ENCODE measurements at places on chromosomes 6 and 20.

GRCh38 chr20:48983423-48984400, 62.2 kb downstream of the ARFGEF2 start:
- DNase-seq = peak; percentile 87

- DNase-seq = peak; percentile 31
Observed at GRCh38 chr6:108874470-108875160, 26.4 kb downstream of the ARMC2 start.

- no peak for DNase-seq
Observed at GRCh38 chr6:166516251-166516884, 70.1 kb downstream of the RAMACL start.

DNA sequence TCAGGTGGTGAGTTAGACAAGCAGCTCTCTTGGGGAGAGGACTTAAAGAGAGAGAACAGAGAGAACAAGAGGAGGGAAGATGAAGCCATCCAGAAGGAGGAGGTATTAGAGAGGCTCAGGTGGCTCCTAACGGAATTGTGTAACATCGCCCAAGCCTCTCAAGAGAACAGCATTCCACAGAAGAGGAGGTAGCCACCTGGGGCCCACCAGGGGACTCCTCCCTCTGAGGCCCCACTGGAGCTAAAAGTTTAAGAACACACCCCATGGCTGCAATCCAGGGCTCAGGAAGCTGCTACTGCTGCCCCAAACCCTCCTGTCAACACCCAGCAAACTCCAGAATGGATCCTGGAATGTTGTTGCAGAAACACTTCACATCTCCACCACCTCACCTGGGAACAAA, 23.6 kb upstream of the MDFI start:
- DNase-seq = no peak

DNA sequence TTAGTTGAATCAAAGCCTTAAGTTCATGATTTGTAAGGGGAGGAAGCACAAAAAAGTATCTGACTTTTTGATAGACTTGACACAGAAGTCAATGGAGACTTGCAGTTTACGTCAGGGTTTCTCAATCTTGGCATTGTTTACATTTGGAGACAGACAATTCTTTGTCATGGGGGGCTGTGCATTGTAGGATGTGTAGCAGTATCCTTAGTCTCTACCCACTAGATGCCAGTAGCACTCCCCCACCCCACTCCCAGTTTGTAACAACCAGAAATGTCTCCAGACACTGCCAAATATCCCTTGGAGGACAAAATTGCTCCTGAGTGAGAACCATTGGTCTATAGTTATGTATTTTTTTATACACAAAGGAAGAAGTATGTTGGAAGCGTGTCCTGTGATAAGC, 434.1 kb downstream of the RFPL4B start:
- peak; percentile 40 for DNase-seq

- DNase-seq = peak; percentile 12
Observed at GRCh38 chr20:41734506-41734945, 116.3 kb upstream of the CHD6 start.

- no peak for DNase-seq
Observed at GRCh38 chr6:25222006-25222678, 57.0 kb upstream of the CARMIL1 start.

DNA sequence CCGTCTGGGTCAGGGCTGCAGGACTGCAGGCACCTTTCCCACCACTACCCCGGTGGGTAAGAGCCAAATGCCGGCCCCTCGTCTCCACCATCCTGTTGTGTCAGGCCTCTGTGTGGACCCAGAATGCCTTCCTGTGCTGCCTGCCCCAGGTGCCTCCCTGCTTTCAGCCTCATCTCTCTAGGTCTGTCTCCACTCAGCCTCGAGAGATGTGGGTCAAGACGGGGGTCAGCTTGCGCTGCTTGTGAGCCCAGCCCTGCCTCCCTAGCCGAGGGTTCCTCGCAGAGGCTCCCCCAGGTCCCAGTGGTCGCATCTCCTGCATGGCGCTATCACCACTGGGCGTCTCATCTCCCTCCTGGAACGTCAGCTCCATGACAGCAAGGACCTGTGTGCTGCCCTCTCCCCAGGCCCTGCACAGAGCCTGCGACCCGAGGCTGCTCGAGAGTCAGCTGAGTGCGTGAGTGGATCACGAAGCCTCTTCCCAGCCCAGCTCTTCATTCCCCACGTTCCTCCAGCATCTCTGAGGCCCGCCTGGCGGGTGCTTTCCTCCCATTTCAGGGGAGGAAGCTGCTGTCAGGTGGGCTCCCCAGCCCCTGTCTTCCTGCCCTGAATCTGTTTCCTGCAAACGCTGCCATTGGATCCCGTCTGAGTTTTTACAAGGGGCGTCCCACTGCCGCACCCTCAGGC, 38.7 kb upstream of the ZBP1 start:
- DNase-seq = no peak

GRCh38 chr6:88216182-88216581, 50.0 kb upstream of the CNR1 start:
- no peak for DNase-seq

- DNase-seq = no peak
Observed at GRCh38 chr6:20509212-20509611, 25.0 kb upstream of the CDKAL1 start.

DNA sequence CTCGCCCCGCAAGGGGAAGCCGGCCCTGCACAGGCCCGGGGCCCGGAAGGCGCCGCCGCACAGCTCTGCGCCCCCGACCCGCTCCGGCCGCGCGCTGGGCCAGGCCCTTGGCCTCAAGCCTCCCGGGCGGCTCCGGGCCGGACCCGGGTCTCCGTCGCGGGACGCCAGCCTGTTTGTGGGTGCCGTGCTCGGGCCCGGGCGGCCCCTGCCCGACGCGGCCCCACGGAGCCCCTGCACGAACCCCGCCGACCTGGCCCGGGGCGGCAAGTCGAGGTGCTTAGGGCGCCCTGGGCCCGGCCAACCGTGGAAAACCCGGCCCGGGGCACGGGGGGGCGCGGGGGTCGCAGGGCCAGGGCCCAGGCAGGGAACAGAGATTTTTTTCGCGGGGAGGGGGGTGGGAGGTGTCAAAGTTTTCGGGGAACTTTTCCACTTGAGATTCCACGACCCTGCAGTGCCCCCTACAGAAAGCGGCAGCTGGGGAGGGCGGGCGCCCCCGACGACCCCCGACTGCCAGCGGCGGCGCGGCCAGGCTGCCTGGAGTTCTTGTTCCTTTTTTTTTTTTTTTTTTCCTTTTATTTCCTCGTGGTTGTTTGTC, 805 bp upstream of the STX16 start:
- no peak for DNase-seq

- DNase-seq = peak; percentile 61
Observed at GRCh38 chr6:112218563-112218962, 35.8 kb downstream of the LAMA4 start.

- peak; percentile 71 for DNase-seq
Observed at GRCh38 chr6:161618831-161619454, 345.1 kb upstream of the AGPAT4 start.

GRCh38 chr6:27553123-27553904, 80.4 kb upstream of the ZNF184 start:
- peak; percentile 37 for DNase-seq

- DNase-seq = no peak
Observed at GRCh38 chr6:162862462-162862861, 134.7 kb downstream of the PACRG start.

GRCh38 chr6:87277123-87277522, 45.3 kb upstream of the SMIM8 start:
- no peak for DNase-seq

All from astrocyte of the spinal cord (primary cell).